ENCODE measurements at places on chromosomes 11 and 22.

DNA sequence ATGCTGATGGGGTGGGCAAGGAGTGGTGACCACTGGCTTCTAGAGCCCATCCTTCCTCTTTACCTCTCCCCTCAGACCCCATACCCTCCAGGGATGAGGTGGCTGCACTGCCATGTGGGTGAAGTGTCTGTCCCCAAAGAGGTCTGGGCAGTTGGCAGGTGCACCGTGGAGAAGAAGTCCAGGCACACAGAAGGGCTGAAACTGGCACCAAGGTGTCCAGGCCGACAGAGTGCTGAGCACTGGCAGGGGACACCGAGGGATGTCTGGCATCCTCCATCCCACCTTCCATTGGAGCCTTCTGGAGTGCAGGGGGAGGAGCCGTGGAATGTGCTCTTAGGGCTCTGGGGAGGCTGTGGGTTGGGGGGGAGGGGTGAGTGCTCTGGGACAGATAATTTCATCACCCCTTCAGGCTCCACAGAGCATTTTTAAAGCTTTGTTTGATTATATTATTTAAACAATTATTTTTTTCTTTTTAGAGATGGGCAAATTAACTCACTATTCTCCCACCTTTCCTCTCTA, 37.9 kb downstream of the PKNOX2 start:
- DNase-seq = peak; percentile 56

DNA sequence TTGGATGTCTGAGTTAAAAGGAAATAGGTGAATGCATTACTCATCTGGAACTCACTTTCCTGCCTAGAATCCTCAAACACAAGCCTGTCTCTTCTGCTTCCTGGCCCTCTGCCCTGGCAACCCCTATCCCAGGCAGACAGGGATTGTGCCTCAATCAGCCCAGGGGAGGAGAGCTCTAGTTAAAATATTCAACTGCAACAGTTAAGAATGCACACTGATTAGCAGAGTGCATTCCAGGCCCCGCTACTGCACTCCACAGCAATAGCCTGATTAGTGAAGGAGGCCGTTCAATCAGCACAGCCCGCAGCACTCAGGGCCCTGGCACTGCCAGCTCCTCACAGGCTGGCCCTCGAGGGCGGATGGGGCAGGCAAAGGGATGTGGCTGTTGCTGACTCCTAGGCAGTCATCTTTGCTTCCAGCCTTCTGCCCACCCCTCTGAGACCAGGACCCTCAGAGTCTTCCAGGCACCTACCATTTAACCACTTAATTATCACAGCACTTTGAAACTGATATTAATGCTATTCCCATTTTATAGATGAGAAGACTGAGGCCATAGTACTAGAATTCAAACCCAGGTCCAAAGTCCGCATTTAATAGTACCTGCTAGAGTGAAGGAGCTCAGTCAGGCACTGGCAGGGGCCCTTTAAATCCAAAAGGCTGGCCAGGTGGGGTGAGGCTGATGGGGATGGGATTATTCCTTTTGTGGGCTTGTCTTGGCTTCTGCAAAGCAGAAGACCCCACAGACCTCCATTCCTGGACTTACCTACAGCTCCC, 435.3 kb downstream of the SOX6 start:
- DNase-seq = no peak

DNA sequence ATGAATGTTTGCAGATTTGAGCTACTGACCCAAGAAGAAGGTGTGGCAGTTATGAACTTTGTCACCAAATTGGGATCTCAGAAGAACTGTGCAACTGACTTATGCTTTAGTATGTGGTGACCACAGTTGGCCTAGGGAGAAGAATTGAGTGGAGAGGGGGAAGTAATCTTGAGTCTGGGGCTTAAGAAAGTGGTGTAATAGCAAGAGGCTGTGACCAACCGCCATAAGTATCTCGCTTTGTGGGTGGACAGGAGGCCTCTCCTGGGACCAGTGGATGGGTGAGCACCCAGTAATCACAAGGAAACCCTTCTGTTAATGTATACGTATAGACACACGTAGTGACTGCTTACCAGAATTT, 12.7 kb upstream of the IL10RA start:
- no peak for DNase-seq

DNA sequence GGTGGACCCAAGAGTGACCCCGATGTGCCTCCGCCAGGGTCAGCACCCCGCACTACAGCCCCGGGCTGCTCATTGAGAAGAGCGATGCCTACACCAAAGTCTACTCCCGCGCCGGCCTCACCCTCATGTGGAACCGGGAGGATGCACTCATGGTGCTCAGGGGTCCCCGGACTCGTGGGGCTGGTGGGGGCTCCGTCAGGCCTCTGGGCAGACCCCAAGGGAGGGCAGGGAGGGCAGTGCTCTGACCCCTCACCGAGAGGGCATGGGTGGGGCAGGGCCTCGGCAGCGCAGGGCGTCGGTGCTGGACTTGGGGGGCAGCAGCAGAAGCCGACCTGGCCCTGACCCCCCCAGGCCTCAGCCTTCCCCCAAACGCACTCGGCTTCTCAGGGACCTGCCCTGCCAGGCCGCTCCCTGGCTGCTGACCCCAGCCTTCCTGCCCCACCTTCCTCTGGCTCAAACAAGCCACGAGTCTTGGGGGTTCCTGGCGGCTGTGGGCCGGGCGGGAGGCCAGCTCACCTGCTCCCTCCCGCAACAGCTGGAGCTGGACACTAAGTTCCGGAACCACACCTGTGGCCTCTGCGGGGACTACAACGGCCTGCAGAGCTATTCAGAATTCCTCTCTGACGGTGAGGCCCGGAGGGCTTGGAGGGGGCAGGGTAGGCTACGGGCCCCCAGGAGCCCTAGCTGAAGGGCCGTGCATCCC, 2.9 kb downstream of the MUC2 start:
- no peak for DNase-seq

- DNase-seq = peak; percentile 52
Observed at GRCh38 chr11:11789735-11790369, 51.9 kb upstream of the USP47 start.

GRCh38 chr11:106399076-106399511, 321.6 kb downstream of the AASDHPPT start:
- peak; percentile 99 for DNase-seq

DNA sequence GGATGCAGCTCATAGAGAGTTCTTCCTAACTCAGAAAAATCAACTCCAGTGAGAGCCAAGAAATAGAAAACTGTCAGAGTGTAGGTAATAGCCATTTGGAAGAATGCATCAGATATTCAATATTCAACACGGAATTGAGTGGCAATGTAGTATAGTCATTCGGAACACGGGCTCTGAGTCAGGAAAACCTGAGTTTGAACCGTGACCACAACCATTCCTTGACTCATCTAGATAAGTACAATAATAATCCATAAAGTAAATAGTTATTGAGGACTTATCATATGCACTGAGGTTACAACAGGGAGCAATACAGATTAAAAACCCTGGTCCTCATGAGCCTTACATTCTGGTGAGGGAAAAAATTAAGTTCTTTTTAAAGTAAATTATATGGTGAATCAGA, 62.6 kb upstream of the PHF21A start:
- DNase-seq = no peak

GRCh38 chr11:102256251-102256650, 61.0 kb upstream of the BIRC3 start:
- DNase-seq = peak; percentile 59

GRCh38 chr11:62223095-62223494, 14.6 kb downstream of the SCGB2A1 start:
- DNase-seq = no peak

DNA sequence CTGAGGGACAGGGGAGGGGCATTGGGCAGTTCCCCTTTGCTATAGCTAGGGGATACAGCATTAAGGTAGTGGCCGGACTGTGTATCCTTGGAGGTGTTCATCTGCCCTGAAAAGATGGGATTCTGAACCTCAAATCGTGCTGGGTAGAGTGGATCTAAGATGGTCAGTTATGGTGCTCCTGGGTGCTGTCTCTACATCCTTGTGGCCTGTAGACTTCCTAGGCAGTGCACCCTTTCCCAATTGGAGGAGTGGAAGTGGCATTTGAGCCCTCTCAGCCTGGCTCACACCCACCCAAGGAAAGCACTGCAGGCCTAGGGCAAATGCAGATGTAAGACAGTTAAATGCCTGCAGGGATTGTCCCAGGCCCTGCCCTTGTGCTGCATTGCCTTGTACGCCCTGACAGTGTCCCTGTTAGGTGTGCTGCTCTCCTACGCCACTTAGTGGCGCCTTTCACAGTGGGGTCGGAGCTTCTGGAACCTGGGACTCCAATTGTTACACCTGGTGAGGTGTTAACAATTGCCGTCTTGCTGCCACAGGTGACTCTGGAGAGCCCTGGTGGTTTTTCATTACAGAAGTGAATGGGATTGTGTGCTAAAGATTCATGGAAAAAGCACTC, 35.0 kb downstream of the PPFIBP2 start:
- no peak for DNase-seq

- no peak for DNase-seq
Observed at GRCh38 chr11:104650234-104650633, 248.0 kb downstream of the CASP12 start.

DNA sequence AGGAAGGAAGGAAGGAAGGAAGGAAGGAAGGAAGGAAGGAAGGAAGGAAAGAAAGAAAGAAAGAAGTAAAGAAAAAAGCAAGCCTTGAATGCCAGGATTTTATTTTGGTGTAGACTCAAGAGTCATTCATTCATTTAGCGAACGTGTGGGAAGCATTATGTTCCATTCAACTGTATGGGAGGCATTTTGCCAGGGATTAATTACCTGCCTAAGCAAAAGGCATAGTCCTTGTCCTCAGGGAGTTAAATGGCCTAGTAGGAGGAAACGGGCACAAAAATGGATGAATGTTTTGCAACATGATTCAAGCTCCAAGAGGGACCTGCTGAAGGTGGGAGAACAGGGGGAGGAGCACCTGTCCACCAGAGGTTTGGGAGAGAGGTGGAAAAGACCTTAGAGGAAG, 16.2 kb upstream of the ZNRF3 start:
- no peak for DNase-seq

- no peak for DNase-seq
Observed at GRCh38 chr11:29679996-29680395, 336.8 kb downstream of the KCNA4 start.

DNA sequence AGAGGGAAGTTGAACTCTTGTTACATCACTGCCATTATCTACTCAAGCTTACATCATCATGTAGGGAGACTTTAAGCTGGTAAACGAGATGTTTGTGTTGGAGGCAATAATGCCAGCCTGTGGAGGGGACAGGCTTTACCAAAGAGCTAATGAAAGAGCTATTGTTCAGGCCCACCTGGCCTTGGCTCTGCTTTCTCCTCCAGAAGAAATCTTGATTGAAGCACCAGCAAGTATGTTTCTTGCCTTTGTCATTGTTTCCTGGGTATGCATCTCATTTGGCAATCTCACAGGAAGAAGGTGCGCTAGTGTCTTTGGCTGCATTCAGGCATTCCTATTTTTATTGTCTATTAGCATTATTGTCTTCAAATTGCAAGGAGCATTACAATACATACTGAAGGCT, 16.7 kb upstream of the CARD18 start:
- no peak for DNase-seq

GRCh38 chr11:107679255-107680024, 32.4 kb downstream of the SLN start:
- DNase-seq = no peak

DNA sequence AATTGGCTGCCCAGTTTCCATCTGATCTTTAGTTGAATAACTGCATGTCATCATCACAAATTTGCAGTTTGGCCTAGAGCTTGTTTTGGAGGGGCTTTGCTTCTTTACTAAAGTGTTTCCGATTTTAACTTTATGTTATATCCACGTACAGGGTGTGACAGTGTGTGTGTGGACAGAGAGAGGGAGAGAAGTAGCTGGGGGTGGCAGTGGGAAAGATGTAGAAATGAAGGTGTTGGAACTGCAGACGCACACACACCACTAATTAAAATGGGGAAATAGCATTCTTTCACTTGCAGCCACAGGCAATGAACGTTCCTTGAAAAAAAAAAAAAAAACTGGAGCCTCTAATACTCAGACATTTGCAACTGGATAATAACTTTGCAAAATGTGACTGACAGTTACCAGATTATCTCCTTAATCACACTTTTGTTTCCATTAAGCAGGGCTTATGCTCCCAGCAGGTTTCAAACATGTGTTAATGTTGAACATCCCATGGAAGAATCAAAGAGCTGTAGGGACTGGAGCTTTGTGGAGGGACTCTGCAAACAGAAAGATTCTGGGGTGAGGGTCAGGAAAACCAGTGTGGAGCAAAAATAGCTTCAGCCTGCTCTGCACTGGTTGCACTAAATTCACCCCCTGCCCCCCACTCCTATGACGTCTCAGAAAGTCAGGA, 238.1 kb upstream of the TENM4 start:
- DNase-seq = no peak

DNA sequence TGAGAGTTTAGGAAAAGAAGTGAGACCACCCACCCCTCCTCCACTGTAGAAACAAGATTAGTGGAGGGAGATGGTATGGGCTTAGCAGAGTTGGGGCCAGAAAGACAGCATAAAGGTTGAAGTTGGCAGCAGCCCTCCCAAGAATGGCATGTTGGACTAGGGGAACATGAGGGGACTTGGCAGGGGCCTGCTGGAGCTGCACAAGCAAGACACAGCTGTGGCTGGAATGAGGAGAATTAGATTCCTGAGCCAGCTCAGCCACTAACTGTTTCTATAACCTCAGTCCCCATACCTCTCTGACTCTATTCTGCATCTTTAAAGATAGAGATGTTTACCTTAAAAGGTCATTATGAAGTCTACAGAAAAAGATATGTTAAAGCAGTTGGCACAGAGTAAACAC, 13.2 kb downstream of the MAP6 start:
- DNase-seq = peak; percentile 60

- no peak for DNase-seq
Observed at GRCh38 chr11:121448011-121448410, 4.1 kb upstream of the SORL1 start.

GRCh38 chr11:6812390-6813005, 13.0 kb upstream of the OR6A2 start:
- DNase-seq = peak; percentile 39

- no peak for DNase-seq
Observed at GRCh38 chr22:16844529-16844928, 19.3 kb upstream of the XKR3 start.

GRCh38 chr11:45482331-45482730, 183.1 kb downstream of the CHST1 start:
- DNase-seq = no peak

DNA sequence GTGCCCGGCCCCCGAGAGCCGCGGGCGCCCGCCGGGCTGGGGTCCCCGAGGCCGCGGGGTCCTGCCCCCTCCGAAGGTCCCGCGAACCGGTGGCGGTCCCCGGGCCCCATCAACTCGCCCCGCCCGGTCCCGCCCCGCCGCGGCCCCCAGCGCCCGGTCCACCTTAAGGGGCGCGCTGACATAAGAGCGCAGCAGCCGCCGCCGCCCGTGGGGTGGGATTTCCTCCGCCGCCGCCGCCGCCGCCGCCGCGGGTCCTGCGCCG, at the start of gene ZDHHC8:
ZDHHC8 (plus strand) TSS at position 208 of the 262 bp plus-strand sequence. CDS start 144 bp downstream, outside the sequence.
- peak; percentile 40 for DNase-seq

Data from fibroblast of skin of scalp (primary cell).